ENCODE measurements at places on chromosomes 7 and 10.
A peak's percentile ranks its signal among the peaks of the same experiment; 100 is the strongest.

GRCh38 chr7:18996583-18996982, 120.9 kb downstream of the TWIST1 start:
- DNase-seq = peak; percentile 31

GRCh38 chr7:41967156-41967555, 264.3 kb upstream of the INHBA start:
- DNase-seq = peak; percentile 51

- DNase-seq = no peak
These were observed 9.4 kb upstream of the PPIA start for GRCh38 chr7:44787041-44787440.

DNA sequence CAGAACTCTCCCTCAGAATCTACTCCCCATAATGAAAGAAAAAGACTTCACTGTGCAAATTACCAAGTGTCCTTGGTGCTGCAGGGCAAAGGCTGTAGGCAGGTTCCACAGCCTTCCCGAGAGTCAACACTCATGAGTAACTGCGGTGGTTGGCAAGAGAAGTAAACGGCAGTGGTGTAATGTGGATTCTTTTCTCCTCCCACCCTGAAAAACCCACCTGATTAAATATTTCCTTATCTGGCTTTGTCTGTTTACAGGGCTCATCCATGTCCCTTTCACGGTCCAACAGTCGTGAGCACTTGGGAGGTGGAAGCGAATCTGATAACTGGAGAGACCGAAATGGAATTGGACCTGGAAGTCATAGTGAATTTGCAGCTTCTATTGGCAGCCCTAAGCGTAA, 300.9 kb downstream of the BICC1 start:
- DNase-seq = no peak

DNA sequence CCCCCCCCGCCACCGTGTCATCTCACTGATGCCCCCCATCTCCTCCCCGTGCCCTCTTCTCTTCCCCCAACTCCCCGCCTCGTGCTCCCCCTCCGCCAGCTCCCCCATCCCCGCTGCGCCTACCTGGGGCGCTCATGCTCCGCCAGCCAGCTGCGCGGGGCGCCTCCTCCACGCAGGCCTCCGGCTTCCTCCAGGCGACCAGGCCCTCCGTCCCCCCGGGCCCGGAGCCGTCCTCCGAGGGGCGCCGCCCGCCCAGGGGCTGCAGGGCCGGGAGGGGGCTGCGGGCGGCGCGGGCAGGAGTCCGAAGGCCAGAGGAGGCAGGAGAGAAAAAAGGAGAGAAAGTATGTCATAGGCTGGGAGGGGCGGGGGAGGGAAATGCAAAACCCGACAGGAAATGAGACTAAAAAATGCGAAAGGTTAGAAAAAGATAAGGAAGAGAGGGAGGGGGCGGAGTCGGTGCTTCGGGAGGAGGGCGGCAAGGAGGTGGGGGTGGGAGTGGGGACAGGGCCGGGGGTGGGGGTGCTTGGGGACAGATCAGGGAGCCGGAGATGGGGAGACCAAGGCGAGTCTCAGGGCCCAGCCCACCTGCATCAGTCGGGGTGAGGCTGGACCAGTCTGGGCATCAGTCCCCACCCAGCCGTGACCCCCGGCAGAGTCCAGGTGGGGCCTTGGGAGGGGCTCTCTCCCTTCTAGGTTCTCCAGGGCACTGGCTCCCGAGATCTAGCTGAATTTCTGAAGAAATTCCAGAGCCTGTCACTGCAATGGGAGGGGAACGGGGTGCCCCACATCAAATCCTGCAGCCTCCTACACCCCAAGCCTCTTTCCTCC, at the start of gene CARD11:
Gene CARD11, minus strand, starts transcription at position 324 of the 828 bp plus-strand sequence. CDS start 85,361 bp downstream, outside the sequence.
- no peak for DNase-seq

GRCh38 chr10:71250405-71250804, 38.0 kb downstream of the UNC5B start:
- DNase-seq = peak; percentile 63

- no peak for DNase-seq
These were observed 21.5 kb downstream of the CUX1 start for GRCh38 chr7:101838837-101839483.

DNA sequence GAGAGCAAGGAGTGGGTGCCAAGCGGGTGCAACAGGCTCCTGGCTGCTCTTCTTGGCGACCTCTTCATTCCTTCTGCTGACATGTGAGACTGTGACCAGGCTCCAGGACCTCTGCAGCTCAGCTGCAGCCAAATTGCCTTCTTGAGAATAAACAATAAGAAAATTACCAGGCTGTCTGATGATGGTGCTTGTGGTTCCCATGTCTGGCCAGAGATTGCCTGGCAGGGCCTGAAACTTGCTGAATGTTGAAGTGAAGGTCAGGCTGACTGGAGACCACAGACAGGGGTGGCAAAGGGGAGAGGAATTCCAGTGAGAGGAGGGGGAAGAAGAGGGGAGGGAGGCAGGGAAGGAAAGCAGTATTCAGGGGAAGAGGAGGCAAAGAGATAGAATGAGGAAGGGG, 497.4 kb upstream of the PODXL start:
- no peak for DNase-seq

DNA sequence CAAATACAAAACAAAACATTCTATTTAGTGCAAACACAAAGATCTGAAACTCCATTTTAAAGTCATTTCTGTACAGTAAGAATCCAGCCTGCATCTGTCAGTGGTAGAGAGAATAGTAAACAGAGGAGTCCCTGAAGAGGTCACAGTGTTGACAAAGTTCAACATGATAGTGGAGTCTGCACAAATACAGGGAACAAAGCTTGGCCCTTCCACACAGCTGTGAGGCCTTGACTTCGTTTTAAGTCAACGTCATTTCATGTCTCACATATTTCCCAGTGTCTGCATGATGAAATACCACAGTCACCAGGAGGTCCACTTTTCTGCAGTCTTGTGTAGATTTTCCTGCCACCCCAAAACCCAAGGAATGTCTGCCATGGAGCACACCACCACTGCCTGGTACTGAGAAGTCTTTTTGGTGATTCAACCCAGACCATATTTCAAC, 33.0 kb downstream of the CYP26A1 start:
- peak; percentile 73 for DNase-seq

- DNase-seq = no peak
These were observed 5.2 kb upstream of the SLC12A9 start for GRCh38 chr7:100847360-100847759.

- DNase-seq = no peak
These were observed 123.7 kb upstream of the RNF32 start for GRCh38 chr7:156516791-156517378.

DNA sequence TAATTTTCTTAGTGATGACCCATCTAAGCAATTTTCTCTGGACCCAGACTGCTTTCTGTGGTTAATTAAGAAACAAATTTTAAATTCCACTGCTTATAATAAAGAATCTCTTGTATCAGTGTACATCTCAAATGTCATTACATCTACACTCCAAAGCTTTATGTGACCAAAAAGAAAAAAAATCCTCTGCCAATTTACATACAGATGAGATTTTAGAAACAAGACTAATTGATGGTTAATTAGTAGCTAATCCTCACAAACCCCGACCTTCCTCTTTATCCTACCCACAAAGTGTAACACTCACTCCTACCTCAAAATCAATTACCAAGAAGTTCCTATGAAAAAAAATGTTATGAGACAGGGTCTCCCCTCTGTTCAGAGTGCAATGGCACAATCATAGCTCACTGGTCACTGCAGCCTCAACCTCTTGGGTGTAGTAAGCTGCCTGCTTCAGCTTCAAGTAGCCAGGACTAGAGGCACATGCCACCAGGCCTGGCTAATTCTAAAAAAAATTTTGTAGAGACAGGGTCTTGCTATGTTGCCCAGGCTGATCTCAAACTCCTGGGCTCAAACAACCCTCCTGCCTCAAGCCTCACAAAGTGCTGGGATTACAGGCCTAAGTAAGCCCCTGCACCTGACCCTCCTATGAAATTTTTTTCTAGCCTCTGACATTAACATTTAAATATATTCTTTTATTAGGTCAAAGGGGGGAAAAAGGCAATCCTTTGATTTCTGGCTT, 14.8 kb downstream of the KIF5B start:
- no peak for DNase-seq

GRCh38 chr7:134916171-134916883, 70.0 kb upstream of the AGBL3 start:
- peak; percentile 87 for DNase-seq

Measured in fibroblast of skin of abdomen (primary cell).